ENCODE measurements at places on chromosomes 1 and 21. TPM values are rescaled to one million over a fixed set of nuclear protein-coding genes. Genes with fewer than 3 reads are reported as not detected.

Gene PRAMEF15
- not detected for total RNA-seq

Gene NBPF19
- total RNA-seq: 15.0 TPM

Gene RORC
- total RNA-seq: 0.49 TPM

Gene PTGFRN
- total RNA-seq: 179 TPM

Gene NR1I3
- total RNA-seq: not detected

Gene MAST2
- 19.3 TPM for total RNA-seq

- DNase-seq: no peak
Observed at GRCh38 chr21:15848634-15849560, 119.1 kb downstream of the USP25 start.

GRCh38 chr1:156874572-156875340 lies 14.1 kb downstream of the NTRK1 start:
- DNase-seq: no peak

- DNase-seq: no peak
Observed at GRCh38 chr21:44709426-44710293, 1.7 kb downstream of the TSPEAR start.

- DNase-seq: peak; percentile 65
Observed at GRCh38 chr1:228099331-228099732, 3.8 kb downstream of the C1orf35 start.

DNA sequence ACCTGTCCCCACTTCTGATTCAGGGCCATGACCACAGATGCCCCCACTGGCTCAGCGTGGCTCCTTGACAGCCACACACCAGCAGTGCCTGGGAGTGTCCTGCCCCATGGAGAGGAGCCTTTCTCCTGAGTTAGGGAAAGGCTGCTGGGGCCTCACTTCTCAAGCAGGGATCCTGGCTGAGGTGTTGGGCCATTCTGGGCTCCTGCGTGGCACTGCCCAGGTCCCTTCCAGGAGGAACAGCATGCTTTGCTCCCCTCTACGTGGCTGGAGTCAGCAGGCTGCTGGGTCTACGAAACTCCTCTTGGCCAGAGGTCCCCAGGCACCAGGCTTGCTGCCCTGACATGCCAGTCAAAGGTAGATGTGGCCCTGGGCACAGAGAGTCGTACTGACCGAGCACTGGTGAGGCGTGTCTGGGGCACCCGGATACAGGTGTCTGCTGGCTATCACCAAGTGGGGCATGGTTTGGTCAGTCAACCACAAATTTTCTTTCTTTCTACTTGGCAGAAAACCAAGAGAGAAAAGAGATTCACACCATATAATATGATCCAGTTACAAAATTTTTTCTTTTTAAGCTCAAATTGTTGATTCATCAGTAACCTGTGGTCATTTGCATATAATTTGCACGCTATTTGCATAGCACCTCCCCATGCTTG lies 4.1 kb downstream of the ADORA1 start:
- peak; percentile 26 for DNase-seq

GRCh38 chr1:182765391-182765790 lies 24.2 kb upstream of the NPL start:
- no peak for DNase-seq

DNA sequence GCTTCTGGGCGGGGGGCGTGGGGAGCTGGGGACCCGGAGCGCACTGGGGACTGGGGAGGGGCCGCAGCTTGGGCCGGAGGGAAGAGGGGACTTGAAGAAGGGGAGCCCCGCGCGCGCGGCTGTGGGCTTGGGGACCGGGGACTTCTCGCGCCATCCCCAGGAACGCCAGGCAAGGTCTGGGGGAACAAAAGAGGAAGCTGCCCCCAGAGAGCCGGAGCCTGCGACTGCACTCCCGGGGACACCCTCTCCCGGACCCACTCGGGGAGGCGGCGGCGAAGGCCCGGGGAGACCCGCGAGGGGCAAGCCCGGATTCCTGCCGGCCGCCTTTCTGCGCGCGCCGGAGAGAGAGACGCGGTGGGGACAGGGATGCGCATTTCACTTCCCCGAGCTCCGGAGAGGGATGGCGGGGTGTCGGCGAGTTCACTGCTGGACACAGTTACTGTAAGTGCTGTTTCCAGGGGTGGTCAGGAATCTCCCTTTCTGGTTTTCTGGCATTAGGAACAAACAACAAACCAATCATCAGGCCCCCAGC lies 732 bp downstream of the ABCG1 start:
- DNase-seq: peak; percentile 81

DNA sequence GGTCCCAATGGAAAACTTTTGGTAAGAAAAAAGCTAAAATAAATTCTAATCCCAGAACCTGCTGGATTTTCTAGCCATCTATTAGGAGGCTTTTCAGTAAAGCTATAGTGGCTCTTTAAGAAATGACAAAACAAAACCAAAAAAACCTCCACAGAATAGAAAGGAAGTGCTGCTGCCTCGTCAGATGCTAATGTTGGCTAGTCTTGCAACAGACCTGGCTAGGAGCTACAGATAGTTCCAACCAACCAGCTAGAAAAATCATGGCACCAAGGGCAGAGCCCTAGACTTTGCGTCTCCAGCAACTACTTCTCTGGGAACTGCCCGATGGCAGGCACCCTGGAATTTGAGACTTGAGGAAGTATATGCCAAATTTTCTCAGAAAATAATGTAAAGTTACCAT lies 7.6 kb downstream of the CD101 start:
- no peak for DNase-seq

DNA sequence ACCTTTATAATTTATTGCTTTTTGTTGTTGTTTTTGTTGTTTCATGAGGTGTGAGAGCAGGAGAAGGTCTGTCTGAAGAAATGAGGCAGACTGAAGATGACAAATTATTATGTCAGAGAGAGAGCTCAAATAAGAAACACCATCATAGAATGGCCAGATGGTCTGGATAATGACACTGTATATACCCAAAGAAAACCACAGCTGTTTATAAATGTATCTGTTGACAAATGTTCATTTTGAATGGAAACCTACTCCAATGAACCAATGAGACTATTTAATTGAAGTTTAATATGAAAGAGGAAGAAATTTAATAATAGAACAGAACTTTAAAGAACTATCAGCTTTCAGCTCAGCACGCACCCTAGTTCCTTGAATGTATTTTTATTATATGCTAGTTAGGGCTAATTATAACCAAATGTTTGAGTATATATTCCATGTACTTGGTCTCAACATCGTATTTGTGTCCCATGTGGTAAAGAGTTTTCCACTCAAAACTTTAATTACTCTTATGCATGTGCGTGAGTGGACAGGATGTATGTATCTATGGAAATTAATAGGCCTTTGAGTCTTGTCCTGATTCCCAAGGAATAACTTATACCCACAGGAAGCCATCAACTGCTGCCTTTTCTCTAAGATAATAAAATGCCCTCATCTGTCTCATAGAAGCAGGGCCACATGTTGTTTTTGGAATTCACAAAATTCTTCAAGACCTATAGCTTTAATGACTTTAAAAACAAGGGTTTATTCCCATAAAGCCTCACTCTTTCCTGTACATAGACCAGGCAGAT lies 202.7 kb downstream of the KCNK2 start:
- no peak for DNase-seq

DNA sequence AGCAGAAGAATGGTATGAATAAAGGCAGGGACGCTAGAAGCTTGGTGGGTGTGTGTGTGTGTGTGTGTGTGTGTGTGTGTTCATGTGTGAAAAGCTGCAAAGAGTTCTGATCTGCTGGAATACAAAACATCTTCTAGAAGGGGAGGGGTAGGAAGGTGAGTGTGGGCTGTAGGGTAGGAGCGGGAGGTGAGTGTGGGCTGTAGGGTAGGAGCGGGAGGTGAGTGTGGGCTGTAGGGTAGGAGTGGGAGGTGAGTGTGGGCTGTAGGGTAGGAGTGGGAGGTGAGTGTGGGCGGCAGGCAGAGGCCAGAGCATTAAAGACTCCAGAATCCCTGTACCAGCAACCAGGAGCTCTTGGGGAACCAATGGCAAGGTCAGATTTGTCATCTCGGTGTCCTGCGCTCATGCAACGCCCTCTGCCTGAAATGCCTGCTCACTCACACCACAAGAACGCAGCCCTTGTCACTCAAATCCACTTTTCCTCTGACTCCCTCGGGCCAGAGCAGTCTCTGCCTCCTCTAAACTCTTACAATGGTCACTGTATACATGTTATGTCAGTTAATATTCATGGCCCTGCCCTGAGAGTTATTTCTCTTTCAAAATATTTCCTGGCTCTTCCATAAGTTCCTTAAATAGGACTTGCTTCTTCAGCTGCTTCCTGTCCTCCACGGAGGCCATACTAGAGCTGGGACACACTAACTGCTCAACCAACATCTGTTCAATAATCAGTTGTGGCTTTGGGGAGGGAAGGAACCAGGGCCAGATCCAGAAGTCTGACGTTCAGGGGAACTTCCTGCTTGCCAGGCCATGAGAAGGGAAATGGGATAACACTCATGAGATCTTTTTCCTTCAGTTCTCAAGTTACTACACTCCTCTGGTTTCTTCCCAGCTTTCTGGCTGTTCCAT lies 53.6 kb upstream of the ZNF644 start:
- DNase-seq: no peak

GRCh38 chr1:6805004-6805416 lies 19.8 kb downstream of the CAMTA1 start:
- DNase-seq: no peak

DNA sequence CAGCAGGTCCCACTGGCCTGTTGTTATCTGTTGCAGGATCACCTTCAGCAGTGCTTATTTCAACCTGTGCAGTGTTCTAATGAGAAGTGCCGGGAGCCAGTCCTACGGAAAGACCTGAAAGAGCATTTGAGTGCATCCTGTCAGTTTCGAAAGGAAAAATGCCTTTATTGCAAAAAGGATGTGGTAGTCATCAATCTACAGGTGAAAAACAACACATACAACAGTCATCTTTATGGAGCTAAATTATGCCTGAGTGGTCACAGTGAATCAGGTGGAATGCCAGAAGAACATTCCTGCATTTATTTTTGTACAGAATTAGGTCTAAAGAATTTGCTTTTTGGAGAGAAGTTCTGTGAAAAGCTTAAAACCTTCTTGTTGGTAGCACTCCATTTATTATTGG lies 33.2 kb downstream of the TRAF5 start:
- DNase-seq: no peak

DNA sequence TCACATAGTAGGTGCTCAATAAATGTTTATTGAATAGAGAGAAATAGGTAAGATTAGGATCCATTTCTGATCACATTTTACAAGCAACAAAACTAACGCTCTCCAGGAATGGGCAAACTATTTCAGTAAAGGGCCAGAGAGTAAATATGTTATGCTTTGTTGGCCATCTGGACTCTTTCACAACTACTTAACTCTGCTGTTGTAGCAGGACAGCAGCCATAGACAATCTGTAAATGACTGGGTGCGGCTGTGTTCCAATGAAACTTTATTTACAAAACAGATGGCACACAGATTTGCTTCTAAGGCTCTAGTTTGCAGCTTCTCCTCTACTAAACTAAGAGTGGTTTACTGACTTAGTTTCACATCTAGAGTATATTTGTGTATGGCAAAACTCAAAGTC lies 83.0 kb upstream of the BACH1 start:
- no peak for DNase-seq

DNA sequence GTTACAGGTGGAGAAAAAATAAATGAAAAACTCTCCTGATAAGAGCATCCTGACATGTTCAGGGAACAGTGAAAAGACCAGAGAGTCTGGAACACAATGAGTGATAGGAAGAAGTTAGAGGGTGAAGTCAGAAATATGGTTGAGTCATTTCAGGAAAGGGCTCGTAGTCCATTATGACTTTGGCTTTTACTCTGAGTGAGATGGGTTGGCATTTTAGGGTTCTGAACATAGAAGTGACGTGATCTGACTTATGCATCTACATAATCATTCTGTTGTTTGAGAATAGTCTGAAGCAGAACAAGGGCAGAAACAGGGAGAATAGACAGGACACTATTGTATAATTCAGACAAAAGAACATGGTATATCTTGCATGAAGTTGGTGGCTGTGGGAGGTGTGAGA lies 5.8 kb downstream of the HMCN1 start:
- no peak for DNase-seq

GRCh38 chr1:243977094-243977493 lies 74.0 kb upstream of the ZBTB18 start:
- DNase-seq: no peak

DNA sequence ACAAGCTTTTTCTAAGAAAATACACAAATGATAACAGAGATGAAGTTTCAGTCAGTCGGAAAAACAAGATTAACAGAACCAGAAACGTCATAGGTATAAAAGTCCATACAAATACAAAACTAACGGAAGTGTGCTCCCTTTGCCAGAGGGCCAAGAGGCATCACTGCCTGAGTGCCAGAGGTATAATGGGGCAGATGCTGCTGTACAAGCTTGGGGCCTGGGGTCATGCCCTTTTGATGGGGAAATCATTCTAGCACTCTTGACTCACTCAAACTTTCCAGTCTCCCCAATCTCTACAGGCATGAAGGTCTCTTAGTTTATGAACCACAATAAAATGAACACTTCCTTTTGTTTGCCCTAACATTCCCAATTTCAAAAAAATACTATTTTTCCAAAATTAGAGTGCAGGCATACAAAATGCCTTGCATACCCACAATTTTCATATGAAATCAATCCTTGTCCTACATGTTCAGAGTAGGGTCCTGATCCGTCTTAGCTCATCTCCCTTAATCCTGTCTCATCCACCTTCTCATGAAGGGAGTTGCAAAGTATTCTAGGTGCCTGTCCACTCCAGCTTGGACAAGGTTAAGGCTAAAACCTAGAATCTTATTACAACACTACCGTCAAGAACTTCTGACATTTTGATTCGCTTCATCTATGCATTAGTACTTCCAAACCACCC lies 1.5 kb downstream of the RPL22 start:
- no peak for DNase-seq

GRCh38 chr1:119431836-119432235 lies 16.9 kb downstream of the HSD3B2 start:
- DNase-seq: no peak

GRCh38 chr1:150535511-150536287 lies 13.5 kb upstream of the ADAMTSL4 start:
- DNase-seq: no peak

GRCh38 chr1:24770881-24771280 lies 25.6 kb downstream of the CLIC4 start:
- no peak for DNase-seq

- DNase-seq: no peak
Observed at GRCh38 chr1:22794647-22795365, 84.2 kb downstream of the EPHB2 start.

DNA sequence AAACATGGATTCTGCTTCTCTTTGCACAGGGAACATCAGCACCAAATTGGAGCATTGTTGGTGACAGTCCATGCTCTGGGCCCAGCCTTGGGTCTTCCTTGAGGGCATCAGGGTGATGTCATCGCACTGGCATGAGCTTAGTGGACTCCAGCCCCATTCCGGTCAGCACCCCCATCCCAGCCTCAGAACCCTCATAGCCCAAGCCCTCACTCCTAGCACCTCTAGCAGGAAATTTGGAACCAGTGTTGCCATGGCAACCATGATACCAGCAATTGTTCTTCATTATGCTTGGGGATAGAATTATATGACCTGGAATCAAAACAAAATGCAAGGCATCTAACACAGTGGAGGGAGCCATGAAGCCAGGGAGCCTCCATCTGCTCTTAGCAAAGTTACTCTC lies 83.1 kb downstream of the VWA5B1 start:
- DNase-seq: peak; percentile 36

- DNase-seq: peak; percentile 86
Observed at GRCh38 chr1:167819849-167820683, 93.9 kb downstream of the ADCY10 start.
